Stimulated activated CD4-positive, alpha-beta T cell treated with anti-CD3 and anti-CD28 coated beads, Interleukin-2, amount 100 ng/mL, for 48 hours (primary cell): ENCODE measurements at places on chromosomes 4 and X.

GRCh38 chrX:42524379-42524778 lies 253.6 kb downstream of the PPP1R2C start:
- DNase-seq, result no peak

GRCh38 chrX:78945186-78945912 lies at the start of gene P2RY10:
TSS of gene P2RY10 (plus strand) at chrX:78945391. CDS start at chrX:78960521, 15,130 bp downstream.
- DNase-seq, result no peak

DNA sequence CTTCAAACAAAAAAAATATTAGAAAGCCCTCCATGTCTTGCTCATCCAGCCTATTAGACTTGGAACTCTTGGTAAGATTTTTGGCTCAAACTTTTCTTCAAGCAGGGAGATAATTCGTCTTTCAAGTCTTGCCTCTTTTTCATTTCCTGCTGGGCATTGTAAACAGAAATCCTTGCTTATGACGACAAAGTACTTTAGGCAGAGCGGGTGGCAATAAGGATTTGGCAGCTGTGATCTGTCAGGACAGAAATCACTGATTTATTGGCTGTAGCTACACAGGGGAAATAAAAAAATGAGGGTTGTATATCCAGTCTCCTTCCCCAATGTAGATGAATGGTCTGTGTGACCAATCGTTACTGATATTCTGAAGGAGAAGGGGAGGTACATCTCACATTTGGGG lies 121.6 kb downstream of the SLC4A4 start:
- no peak for DNase-seq

DNA sequence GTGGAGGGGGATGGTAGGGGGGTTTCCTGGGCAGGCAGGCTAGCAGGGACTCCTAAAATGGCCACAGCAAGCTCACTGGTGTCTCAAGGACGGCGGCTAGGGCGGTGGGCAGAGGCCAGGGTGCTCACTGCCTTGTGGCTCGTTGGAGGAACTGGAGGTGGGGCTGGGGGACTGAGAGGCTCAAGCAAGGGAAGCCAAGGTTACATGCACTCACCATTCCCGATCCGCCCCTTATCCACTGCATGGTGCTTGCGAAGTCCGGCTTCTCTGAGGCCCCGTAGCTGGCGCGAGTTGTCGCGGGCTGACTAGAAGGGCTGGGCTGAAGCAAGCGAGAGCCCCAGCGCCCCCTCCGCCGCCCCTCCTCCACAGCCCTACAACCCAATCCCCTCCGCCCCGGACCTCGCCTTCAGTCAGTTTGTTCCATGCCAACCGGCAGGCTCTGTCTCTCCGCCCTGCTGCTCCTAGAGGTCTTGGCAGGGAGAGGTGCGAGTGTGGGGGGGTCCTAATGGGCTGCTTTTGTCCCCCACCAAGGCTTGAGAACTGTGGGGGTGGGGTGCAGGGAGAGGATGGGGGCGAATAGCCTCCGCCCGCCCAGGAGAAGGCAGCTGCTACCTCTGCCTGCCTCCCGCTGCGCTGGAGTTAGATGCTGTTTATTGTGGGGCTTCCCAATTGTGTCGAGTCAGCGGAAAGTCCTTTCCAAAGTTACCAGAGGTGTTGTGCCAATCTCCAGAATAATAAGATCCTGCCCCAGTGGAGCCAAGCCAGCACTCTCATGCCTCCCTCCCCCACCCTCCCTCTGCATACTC lies at the start of gene ARHGEF9:
ARHGEF9 (minus strand) TSS at position 313 of the 806 bp plus-strand sequence; CDS start at position 244, 69 bp downstream.
- no peak for DNase-seq

DNA sequence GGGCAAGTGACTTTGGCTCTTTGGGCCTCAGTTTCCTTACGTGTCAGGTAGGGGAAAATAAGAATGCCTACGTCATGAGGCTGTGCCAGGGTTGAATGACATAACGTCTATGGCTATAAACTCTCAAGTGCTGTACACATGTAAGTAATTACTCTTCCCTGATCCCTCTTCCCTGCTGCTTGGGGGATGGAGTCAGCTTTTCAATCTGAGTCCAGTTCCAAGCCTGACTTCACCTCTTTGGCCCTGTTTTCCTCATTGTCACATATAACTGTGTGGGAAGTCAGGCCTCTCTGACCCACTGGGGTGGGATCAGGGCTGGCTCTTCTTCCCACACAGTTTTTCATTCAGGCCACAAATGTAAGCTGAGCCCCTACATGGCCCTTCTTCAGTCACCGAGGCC lies 11.4 kb upstream of the CITED1 start:
- DNase-seq, result no peak

GRCh38 chr4:3402491-3403347 lies 39.0 kb upstream of the HGFAC start:
- DNase-seq, result no peak

GRCh38 chr4:44019721-44020120 lies 428.9 kb downstream of the KCTD8 start:
- DNase-seq, result no peak

- no peak for DNase-seq
These were observed 17.0 kb downstream of the LAMP2 start for GRCh38 chrX:120452131-120452530.

DNA sequence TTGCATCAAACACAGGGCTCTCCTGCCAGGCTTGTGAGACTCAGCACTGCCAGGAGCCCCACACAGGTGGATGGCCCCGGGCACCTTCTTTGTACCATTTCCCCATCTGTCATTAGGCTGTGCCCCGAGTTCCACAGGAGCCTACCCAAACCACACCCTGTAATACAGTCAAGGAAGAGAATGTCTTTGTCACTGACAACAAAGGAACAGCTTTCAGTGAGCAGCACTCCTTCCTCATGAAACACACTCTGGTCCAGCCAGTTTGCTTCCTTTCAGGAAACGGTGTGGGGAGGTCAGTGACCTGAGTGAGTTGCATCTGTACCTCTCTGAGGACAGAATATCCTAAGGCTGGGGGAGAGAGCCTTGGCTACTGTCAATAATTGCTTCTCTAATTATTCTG lies 53.7 kb downstream of the LNX1 start:
- no peak for DNase-seq

DNA sequence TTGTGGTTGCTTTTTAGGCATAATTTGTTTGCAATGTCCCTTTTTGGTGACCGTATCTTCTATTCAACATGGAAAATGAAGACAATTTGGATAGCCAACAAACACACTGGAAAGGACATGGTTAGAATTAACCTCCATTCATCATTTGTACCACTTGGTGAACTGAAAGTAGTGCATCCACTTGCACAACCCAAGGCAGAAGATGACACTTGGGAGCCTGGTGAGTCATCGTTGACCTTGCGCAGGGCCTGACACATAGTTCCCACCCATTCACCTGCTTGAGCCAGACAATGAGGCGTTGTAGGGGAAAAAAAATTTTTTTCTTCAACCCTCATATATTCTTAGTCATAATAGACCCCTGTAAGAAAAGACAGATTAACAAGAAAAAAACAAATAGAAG lies 32.4 kb downstream of the EGF start:
- no peak for DNase-seq

GRCh38 chr4:153257991-153258390 lies 53.7 kb downstream of the TRIM2 start:
- no peak for DNase-seq

GRCh38 chrX:49840679-49841078 lies 11.6 kb downstream of the PAGE4 start:
- DNase-seq, result peak; percentile 40

DNA sequence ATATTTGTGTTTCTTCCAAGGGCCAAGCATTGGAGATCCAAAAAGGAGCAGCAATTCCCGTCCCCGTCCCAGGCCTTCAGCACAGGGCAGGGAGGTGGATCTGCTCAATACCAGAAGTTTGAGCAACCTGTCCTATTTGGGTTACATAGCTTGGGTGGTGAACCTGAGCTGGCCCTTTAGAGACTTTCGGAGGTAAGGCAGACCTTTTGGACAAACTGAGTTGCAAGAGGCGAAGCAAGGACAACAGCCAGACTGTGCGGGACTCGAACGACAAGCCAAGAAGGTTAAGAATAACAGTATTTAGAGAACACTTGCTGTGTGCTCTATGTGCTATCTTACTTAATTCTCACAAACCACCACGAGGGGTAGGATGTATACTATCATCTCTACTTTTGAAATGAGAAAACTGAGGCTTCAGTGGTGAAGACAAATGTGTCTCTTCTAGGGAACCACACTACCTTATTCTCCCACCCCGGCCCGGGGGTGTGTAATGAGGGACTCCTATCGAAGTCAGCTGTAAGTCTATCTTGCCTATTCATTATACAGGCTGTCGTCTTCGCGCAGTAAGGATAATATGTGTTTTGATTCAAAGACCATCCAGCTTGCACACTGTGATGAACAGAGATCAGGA lies 1.3 kb downstream of the NOP14 start:
- DNase-seq, result peak; percentile 59

DNA sequence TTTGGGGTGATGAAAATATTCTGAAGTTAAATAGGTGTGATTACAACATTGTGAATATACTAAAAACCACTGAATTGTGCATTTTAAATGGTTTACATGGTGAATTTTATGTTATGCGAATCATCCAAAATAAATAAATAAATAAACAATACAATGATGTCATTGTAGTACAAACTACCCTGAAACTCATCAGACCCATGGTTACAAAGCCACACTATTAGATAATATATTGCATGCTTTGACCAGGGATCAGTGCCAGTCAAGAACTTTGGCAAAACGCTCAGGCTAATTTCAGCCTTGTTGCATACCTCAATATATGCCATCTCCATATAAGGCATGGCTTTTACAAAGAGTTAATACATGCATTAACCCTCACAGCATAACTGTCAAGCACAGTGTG lies 45.5 kb upstream of the XIAP start:
- DNase-seq, result no peak

DNA sequence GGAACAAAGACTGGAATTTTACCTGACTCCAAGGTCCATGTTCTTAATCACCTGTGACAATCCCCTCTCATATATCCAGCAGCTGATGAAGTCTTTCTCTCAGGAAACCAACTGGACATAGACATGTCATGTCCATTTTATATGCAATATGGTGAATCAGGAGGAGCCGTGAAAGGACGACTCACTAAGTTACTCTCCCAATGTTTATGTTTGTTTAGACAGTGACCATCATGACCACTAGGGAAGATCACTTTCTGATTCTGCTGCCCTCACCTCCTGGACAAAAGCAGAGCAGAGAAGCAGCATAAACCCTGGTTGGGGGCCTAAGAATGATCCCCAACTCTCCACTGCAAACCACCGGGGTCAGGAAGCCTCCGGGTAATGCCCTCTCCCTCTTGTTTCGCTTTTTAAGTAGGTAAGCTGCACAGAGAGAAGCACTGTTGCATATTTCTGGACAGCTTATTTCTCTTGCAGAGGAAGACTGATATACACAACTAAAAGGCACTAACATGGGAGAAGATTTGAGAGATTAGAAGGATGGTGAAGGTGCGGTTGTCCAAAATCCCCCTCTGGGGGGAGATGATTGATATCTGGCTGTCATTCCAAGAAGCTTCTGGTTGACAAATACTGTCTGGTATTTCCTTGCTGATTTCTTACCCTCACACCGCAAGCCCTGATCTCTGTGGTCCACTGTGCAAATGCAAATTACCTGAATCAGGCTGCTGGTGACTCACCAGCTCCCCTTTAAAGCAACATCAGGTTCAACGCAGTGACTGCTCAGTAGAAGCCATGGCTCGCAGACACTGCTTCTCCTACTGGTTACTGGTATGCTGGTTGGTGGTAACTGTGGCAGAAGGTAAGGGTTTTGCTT lies at the start of gene ODAPH:
ODAPH (plus strand) TSS at position 773 of the 871 bp plus-strand sequence; CDS start at position 790, 17 bp downstream.
- peak; percentile 8 for DNase-seq

- no peak for DNase-seq
These were observed 177.4 kb upstream of the IL15 start for GRCh38 chr4:141459020-141459419.

DNA sequence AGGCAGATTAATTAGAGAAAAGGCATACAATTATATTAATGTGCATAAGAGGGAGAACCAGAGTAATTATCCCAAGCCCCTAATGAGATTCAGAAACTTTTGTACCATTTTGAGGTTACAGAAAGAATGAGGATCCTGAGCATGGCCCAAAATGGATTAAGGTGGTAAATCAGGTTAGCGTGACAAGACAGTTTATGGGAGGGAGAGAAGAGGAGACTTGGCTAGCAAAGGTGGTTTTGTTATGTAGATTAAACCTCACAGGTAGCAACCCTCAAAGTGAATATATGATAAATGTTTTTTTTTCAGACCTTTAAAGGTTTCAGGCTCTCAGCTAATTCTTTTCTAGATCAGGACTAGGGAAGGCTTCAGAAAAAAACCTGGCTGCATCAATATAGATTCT lies 781.8 kb downstream of the FAM133A start:
- no peak for DNase-seq

- DNase-seq, result no peak
These were observed 146.8 kb upstream of the RBPJ start for GRCh38 chr4:26174027-26174426.

- DNase-seq, result no peak
These were observed 47.5 kb upstream of the STS start for GRCh38 chrX:7100022-7100421.

GRCh38 chr4:169128902-169129301 lies 118.8 kb upstream of the CBR4 start:
- DNase-seq, result no peak

DNA sequence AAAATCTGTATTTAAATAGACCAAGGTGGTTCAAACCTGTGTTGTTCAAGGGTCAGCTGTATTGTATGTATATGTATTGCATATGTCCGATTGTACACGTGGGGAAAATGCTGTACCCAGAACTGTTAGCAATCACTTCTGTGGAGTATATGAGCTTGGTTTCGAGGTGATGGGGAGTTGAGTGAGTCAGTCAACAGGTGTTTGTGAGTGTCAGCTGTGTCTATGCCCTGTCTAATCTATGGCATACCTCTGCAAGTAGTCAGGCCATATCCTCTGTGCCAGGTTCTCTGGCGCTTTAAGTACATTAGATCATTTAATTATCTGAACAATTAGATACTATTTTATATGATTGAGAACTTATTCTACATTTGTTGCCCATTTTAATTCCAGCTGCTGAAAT lies 7.4 kb downstream of the ZRSR2 start:
- no peak for DNase-seq

GRCh38 chr4:107736037-107736436 lies 16.0 kb upstream of the PAPSS1 start:
- no peak for DNase-seq

GRCh38 chrX:10859353-10859752 lies 239.0 kb upstream of the MID1 start:
- no peak for DNase-seq
